ENCODE measurements at places on chromosomes 1 and 21.

DNA sequence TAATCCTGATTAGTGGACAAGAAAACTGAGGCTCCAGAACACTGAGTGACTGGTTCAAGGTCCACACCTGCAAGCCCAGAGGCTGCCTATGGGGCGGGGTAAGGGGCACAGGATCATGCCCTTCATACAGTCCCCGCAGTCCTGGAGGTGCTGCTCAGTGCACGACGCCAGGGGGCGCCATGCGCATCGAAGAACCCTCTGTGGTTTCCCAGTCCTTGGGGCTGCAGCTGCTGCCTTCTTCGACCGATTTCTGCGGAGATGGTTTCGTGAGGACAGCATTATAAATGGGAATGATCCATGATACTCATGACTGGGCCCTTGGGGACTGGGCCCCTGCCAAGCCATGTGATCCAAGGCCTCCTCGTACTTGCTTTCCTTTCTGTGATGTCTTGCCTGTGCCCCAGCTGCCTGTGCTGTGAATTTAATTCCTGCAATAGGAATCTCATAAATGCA is 37.1 kb upstream of the ARHGEF10L start:
- peak; percentile 62 for DNase-seq

DNA sequence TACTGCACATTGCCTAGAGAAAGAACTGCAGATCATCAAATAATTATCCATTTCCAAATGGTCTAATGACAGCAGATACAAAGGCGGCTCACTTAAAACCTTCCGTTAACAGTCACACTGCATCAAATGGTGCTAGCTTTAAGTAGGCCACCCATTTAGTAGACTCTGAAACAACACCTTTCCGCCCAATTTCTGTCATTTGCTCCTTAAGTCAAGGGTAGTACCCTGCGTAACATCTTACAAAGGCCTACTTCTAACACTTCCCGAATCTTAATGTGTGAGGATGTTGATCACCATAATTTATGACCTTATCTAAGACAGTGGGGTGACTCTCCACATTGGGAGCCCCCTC is 692 bp upstream of the RALGPS2 start:
- DNase-seq, result no peak

DNA sequence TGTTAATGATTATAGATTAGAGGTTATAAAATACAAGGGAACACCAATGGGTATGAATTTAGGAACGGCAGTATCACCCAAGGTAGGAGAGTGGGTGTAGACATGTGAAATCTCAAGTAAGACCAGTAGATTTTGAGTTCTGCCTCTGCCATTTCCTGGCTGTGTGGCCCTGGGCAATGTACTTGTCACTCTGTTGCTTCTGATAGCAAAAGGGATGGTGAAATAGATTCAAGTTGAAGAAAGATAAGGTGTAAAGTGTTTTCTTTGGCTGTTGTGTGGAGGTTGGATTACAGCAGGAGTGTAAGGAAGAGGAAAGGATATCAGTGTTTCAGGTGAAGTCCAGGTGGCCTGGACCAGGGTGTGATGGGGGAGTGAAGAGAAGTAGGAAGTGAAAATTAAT is 64.3 kb downstream of the ADSS2 start:
- DNase-seq, result no peak

- DNase-seq, result peak; percentile 19
These were observed 63.7 kb downstream of the MACF1 start for GRCh38 chr1:39268112-39268581.

DNA sequence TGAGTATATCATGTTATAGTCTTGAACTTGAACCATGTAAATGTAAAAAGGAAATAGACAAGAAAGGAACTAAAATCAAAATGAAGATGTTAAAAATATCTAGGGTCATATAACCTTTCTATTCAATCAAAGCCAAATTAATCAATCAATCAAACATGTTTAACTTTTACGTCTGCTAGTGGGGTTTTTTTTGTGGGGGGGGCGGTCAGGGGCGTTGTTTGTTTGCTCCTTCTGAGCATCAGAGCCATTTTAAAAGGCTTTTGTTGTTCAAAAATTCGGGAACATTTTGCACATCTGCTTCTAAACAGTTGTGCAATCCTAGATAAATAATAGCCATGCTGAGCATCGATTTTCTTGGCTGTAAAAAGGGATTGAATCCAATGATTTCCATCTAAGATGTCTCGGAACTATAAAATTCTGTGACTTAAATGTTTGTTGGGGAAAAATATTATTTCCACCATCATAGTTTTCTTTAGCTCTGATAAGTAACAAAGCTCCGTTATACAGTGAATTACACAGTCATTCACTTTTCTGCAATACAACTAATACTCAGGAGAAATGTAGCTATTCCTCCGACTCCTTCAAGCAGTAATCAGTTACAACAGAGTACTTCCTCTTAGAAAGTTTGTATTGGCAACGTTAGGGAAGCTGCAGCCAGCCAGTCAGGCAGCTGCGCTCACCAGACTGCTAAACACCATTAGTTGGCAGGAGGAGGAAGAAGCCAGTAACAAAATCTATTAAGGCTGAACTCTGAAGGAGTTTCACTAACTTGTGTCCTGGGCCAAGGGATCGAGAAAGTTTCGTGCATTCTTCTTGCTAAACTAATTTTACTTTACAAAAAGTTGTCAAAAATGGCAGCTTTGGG is 2.2 kb downstream of the SPATA6 start:
- peak; percentile 9 for DNase-seq

DNA sequence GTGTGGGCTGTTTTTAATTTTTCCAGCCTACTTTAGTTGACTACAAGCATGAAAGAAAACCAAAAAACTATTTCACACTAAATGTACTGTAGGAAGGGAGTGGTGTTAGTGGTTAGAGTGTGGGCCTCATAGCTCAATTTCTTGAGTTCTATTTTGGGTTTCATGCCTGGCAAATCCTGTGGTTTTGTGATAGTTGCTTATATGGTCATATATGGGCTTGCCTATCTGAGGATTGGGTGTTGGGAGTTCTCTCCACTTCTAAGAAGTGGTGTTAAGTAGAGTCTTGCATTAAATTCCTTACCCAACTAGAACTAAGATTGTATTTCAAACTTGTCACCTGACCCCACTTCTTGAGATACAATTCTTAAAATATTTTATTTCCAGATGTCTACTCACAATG is 37.8 kb upstream of the COL11A1 start:
- no peak for DNase-seq

GRCh38 chr21:43818685-43819084 is 29.3 kb downstream of the RRP1 start:
- no peak for DNase-seq

DNA sequence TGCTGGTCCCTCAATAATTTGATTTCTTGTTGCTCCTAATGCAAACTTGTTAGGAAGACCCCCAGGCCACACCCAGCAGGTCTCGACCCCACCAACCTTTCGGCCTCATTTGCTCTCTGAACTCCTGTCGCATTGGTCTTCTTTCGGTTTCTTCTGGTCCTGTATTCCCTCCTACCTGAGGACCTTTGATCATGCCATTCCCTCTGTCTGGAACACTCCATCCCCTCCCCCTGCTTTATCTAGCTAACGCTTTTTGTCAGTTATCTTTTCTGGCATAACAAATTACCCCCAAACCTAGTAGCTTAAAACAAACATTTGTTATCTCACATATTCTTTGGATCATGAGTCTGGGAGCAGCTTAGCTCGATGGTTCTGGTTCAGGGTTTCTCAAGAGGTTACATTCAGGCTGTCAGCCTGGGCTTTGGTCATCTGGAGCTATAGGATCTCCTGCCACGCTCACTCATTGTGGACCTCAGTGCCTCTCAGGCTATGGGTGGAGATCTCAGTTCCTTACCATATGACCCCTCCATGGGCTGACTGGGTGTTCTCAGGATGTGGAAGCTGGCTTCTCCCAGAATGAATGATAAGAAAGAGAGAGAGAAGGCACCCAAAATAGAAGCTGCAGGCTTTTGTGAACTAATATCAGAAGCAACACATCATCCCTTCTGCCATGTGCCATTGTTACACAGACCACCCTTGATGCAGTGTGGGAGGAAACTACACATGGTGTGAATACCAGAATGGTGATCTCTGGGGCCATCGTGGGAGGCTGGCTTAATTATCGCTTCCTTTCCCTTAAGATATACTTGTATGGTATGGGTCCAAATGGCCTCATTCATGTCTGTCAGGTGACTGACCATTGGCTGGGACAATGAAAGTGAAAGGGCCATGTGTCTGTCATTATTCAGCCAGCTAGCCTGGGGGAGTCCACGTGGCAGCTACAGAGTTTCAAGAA is 29.1 kb upstream of the BCAR3 start:
- DNase-seq, result no peak

DNA sequence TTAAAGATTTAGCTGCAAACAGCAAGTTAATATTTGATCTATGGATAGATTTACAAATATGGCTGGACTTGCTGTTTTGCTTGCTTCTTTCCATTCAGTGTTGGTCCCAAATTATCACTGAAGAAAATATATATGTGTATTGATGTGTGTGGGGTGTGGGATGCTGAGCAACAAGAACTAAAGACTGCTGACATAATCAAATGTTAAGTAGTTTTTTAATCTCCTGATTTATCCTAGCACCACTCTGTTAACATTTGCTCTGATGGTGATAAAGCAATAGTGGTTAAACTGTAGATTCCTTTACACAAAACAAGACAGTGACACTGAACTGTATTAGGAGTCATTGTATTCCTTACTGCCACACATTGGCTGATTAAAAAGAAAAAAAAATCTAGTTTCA is 1023.5 kb upstream of the B3GALT2 start:
- DNase-seq, result no peak

DNA sequence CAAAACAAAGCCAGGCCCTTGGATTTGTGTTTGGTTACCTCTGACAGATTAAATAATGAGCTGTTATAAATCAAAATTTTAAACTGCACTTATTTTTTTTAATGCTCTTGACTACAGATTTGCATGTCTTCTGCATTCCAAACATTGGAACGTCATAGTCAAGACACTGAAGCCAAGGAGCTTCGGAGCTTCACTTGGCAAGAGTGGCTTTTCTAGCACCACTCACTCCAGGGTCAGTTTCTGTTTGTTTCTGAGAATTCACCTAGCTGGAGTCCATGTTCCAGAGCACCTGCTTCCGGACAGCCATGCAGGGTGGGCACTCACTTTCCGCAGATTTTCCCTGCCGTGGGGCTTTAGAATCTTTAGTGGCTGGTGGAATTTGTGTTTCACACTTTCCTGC is 202.9 kb downstream of the ZP4 start:
- DNase-seq, result no peak

DNA sequence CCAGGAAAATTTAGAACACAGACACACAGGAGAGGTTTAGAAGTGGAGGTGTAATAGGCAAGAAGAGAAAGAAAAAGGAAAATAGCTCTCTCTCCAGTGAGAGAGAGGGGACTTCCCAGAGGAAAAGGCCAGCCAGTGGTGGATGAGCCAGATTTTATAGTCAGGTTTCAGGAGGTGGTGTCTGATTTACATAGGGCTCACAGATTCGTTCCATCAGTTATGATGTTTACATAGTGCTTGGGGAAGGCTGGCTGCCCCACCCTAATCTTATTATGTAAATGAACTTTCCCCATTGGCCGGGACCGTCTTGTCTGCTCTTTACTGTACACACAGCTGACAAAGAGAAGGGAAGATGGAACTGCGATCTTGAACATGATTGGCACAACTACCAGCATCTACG is 797.3 kb downstream of the PLA2G4A start:
- DNase-seq, result no peak

DNA sequence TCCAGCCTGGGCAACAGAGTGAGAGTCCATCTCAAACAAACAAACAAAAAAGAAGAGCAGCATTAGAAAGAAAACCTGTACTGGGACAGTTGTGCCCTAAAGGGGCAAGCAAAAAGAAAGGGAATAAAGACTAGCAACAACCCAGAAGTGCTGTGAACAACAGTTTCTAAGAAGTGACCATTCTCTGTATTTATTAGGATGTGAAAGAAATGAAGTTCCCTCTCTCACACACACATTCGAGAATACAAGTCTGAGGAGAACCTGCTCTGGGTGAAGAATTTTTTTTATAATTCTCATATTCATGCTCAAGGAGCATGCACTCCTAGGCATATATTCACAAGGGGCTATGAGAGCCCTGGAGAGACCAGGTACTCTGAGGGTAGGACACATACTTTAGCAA is 59.5 kb upstream of the LRRC8D start:
- no peak for DNase-seq

DNA sequence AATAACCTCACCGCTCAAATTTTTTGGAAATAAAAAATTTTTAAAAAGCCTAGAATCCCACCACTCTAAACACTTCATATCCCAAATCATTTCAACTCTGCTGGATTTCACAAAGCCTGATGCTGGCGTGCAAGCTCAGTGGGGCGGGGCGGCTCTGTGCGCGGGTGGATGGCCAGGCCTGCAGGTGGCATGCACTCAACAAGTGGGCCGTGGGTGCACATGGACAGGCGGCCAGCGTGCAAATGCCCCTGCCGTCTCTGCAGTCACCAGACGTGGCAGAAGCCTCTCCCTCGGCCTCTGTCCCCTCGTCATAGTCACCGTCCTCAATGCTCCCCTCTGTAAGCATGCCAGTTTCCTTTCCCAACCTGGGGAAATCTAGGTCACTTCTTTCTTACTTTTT is 6.6 kb upstream of the PDE9A start:
- DNase-seq, result no peak

- no peak for DNase-seq
These were observed 430.9 kb downstream of the HLX start for GRCh38 chr1:221310180-221310579.

- no peak for DNase-seq
These were observed 221.3 kb upstream of the DMRTA2 start for GRCh38 chr1:50644447-50645105.

DNA sequence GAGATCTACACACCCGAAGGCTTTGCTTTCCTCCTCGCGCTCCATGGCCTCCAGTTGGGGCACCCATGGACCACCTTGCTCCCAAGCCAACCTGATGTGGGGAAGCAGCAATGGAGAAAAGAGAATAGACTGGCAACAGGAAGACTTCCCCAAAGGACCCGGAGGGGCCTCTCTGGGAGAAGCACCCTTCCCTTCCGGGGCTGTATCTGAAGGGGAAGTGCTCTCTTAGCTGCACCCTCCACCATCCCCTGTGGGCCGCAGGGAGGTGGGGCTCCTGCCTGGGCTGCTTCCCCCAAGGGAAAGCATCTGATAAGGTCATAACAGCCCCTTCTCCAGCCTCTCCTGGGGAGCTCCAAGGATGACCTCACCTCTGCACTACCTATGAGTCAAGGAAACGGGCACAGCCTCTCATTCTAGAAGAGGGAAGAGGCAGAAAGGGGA is 100.2 kb downstream of the RIPK4 start:
- DNase-seq, result no peak

DNA sequence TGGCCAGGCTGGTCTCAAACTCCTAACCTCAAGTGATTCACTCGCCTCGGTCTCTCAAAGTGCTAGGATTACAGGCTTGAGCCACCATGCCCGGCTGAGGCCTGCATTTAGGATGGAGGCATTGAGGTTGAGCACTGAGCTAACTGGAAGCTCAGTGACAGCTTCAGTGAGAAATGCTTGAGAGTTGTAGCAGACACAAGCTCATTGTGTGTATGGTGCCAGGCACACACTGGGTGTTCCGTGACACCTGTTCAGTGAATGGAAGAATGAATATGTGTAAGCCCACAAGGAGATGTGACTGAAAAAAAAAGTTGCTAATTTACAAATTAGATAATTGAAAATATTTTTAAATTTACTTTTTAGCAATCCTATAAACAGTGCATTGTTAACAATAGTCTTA is 21.8 kb downstream of the LURAP1 start:
- no peak for DNase-seq

Measured in germinal center (tissue), 1 donor.